ENCODE measurements at places on chromosomes 2 and 18.
A peak's percentile ranks its signal among the peaks of the same experiment; 100 is the strongest.

GRCh38 chr2:231464576-231465540 lies 574 bp upstream of the NCL start:
- peak; percentile 91 for DNase-seq

DNA sequence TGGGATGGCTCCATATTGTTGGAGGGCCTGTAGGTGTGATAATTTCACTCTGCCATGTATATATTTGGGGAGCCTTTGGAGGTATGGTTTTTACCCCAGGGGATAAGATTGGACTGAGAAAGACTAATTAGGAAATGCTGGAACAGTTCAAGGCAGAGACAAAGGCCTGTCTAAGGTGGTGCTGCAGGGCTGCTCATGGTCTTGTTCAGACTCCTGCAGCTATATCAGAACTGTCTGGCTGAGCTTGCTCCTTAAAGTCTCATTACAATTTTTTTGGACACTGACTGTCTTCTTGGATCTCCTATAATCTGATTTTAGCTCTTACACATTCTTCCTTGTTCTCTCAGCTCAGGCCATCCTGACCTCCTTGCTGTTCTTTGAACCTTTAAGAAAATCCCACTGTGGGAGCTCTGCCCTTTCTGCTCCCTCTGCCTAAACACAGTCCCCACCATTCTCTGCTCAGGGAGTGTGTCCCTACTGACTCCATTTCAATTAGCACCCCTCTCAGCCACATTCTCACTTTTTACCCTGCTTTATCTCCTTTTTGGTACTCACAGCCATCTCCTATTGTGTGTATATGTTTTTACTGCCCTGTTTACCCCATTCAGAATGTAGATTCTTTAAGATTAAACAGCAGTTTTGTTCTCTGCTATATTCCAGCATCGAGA lies 468.7 kb upstream of the FANCL start:
- no peak for DNase-seq

- no peak for DNase-seq
Measured at GRCh38 chr2:38261569-38262068, 115.5 kb downstream of the ATL2 start.

- no peak for DNase-seq
Measured at GRCh38 chr2:44708661-44709000, 232.9 kb upstream of the SIX3 start.

- no peak for DNase-seq
Measured at GRCh38 chr2:73036766-73037165, 34.7 kb downstream of the SFXN5 start.

GRCh38 chr2:69720404-69720803 lies 21.5 kb upstream of the ANXA4 start:
- no peak for DNase-seq
